ENCODE measurements at places on chromosomes 6 and 20.

DNA sequence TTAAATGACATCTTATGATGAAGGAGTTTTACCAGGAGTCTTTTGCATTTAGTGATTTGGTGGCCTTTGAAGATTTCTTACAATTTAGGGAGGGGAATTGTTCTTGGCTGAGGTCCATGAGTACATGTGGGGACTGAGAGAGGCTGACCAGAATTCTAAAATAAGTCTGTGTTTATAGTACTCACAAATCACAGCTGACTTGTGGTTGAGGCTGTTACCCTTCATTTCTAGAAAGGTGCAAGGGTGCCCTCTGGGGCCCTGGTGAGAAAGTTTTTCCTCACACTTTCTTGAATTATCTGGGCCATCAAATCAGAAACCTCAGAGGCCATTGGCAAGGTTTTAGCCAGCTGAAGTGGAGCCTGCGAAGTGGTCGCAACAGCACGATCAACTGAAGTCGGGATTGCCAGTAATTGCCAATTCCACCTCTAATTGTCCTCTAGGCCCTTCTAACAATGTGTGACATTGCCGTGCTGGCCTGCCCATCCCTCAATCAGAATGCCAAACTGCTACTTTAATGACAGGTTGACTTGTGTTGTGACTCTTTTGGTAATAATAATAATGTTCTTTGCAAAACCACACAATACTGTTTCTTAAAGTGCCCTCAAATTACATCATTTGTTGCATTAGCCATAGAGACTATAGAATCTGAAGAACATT is 221.6 kb downstream of the OGFRL1 start:
- peak; percentile 48 for DNase-seq

DNA sequence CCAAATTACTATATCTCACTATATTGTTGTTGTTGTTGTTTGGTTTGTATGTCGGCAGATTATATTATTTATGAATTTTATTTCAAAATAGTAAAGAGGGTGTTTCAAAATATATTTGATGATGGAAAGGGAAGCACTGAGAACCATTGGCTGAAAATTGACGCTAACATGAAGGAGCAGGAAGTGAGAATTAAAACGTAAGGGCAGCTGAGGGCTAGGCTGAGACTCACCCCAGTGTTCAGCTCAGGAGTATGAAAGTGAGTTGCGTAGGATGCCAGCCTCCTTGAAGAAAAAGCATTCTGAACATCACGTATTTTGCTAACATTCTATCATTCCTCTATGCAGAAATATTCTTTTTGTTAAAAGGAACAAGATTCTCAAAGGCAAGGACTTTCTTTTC is 10.7 kb upstream of the IPCEF1 start:
- DNase-seq: no peak

DNA sequence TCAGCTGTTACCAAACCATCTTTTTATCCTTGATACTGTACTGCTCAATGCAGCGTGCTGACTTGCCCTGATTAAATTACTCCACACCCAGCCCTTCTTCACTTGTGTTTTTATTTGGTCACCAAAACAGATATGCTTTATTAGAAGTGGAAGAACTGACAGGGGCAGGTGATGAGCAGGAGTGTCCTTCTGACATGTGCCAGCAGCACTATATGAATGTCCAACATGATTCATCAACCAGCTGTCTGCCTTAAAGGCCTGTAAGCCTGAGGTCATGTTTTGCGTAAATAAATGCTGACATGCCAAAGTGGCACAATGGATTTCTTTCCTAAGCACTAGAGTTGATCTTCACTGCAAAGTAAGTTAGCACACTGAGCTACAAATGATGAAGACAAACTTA is 15.4 kb downstream of the POPDC3 start:
- no peak for DNase-seq

GRCh38 chr20:63240004-63240403 is 4.3 kb downstream of the BIRC7 start:
- no peak for DNase-seq

- no peak for DNase-seq
Observed at GRCh38 chr6:141990840-141991239, 141.9 kb upstream of the GJE1 start.

DNA sequence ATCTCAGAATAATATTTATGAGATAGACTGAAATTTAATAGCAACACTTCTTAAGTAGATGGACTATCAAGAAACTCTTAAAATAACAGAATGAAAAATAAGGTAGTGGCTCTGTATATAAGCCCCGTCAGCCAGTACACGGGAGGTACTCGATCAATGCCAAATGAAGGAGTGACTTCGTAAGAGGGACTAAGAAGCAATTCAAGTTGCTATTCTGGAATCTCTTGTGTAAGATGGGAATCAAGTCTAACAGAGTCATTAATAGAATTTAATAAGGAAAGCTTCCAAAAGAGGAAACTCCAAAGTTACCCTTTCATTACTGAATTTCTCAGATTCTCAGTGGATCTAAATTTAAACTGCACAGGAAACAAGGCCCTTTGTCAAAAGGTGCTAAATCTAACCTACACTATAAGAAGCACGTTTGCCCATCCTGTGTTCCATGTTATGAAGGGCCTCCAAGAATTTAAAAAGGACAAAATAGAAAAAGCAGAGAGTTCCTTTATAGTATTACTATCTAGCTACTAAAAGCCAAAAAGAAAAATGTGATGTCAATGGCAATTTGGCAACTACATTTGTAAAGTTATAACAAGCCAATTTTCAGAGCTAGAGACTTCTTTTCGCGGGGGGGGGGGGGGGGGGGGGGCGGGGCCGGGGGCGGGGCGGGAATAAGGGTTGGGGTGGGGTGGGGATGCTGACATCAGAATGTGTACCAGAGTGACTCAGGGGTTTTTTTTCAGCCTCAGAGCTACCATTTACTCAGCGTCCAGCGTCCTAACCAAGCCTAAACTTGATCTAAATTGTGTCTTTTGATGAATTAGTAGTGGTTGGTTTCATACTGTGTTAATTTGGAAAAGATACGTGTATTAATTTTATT is 200.6 kb downstream of the GMPR start:
- no peak for DNase-seq

- DNase-seq: no peak
Observed at GRCh38 chr6:45679163-45679562, 301.4 kb upstream of the SUPT3H start.

DNA sequence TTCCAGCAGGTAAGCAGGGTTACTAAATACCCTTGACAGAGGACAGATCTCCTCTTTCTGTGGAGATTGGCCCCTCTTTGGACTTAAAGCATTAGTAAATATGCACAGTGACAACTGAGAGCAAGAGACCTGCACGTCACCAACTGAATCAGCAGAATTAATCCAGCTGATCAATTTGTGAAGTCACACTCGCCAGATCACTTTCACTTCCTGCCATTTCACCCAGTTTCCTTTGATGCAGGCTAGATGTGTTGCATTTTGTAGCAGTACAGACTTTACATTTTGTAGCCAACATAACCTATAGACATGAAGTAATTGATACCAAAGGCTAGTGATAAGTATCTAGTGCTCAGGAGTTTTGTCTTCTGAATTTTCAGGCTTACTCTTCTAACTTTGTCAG is 11.9 kb downstream of the SYNE1 start:
- DNase-seq: no peak

GRCh38 chr6:290111-290922 is 2.0 kb upstream of the DUSP22 start:
- DNase-seq: no peak

- no peak for DNase-seq
Observed at GRCh38 chr20:539848-540247, 3.7 kb downstream of the CSNK2A1 start.

DNA sequence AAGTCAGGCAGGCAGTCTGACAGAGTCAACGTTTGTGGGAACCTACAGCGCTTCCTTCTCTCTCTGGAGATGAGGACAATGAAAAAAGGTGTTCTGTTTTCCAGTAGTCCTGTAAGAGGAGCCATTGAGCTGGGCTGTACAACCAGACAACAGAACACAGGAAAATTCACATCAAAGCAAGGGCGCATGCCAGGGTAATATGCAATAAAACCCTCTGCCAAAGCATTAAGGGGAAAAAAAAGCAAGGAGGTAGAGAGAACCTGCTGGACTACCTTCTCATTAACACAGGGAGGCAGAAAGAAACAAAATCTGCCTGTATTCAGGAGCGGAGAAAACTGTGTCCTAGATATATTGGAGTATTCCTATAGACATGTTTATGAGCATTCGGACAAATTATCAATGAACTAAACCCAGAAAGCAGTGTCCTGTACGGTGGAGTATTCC is 1.3 kb downstream of the RNF24 start:
- no peak for DNase-seq

GRCh38 chr6:3627501-3627900 is 124.0 kb downstream of the PXDC1 start:
- DNase-seq: no peak
